Stimulated activated CD4-positive, alpha-beta T cell treated with anti-CD3 and anti-CD28 coated beads, Interleukin-4, amount 100 ng/mL, for 24 hours (primary cell): ENCODE measurements at places on chromosomes 2 and 18.

DNA sequence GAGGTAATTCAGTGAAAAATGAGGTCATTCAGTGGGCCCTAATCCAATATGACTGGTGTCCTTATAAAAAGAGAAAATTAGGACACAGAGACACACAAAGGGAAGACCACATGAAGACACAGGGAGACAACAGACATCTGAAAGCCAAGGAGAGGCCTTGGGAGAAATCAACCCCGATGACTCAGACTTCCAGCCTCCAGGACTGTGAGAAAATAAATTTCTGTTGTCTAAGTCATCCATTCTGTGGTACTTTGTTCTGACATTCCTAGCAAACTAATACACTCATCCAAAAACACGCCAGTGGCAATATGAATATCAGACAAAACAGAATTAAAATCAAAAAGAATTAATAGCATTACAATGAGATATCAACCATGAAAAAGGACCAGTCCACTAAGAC is 303.7 kb downstream of the SS18 start:
- no peak for DNase-seq

- no peak for DNase-seq
Measured at GRCh38 chr2:190355968-190356644, 12.7 kb downstream of the INPP1 start.

DNA sequence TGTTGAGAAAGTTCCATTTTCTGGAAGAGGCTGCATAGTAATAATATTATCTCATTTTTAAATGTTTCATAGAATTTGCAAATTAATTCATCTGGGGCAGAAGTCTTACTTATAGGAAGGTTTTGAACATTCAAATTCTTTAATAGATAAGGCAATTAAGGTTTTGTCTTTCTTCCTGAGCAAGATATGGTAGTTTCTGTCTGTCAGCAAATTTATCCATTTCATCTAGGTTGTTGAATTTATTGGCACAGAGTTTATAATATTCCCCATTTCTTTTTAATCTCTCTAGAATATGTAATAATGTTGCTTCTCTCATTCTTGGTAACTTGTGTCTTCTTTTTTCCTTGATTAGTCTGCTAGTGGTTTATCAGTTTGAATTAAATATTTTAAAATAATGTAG is 90.2 kb upstream of the EPB41L5 start:
- no peak for DNase-seq

GRCh38 chr2:23387221-23387550 is 2.2 kb downstream of the KLHL29 start:
- no peak for DNase-seq
